T47D (cell line): ENCODE measurements at places on chromosomes 2 and 18.

GRCh38 chr2:188725746-188726360, 248.3 kb upstream of the COL3A1 start:
- DNase-seq = no peak

- no peak for DNase-seq
Observed at GRCh38 chr2:21328177-21328576, 204.4 kb downstream of the TDRD15 start.

- DNase-seq = no peak
Observed at GRCh38 chr2:150729495-150729955, 242.1 kb upstream of the RND3 start.

DNA sequence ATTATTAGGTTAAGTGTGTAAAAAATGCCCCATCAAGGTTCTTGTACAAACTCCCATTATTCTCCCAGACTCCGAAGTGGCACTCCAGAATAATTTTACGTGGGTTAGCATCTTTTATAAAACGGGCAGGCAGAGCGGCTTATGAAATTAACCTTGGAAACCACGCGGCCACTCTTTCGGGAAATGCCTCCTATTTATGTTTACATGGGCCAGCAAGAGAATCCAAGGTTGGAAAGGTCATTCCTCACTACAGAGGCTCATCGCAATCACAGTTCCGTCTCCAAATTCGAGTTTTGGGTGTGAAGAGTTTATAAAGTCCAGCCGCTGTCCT, 1.2 kb upstream of the IMPA2 start:
- DNase-seq = no peak

GRCh38 chr2:562391-563364, 114.5 kb downstream of the TMEM18 start:
- DNase-seq = no peak

DNA sequence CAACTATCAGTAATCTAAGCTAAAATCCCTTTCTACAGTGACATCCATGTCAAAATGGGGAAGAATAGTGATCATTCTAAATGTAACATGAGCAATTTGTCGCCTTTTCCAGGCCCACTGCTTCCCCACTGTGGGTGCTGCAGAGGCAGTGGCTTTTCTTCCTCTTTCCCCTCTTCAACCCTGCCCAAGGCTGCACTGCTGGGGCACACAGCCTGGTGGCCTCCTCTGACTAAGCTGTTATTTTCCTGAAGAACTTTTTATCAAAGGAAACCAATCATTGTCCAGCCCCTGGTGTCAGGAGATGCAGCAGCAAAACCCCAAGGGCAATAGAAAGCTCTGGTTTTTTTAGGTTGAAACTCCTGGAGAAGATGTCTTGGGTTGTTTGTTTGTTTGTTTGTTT, 117.6 kb upstream of the KLF7 start:
- DNase-seq = no peak

GRCh38 chr2:144015036-144015435, 504.9 kb downstream of the ZEB2 start:
- DNase-seq = peak; percentile 10

GRCh38 chr2:32993005-32993539, 46.3 kb downstream of the LTBP1 start:
- no peak for DNase-seq

DNA sequence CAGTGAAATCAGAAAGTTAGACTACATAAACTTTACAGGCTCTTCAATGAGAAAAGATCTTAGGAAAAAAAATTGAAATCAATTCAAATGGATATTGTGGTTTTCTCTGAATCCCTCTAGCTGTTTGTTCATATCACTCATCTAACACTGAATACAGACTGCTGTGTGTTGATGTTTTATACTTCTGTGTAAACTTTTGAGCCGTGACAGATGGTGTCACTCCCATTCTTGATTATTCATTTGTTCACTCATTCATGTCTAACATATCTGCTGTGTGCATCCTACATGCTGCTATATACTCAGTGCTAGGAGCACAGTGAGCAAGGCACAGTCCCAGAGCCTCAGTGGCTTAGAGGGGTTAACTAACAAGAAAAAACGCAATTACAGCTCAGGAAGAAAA, 12.6 kb downstream of the KLHL23 start:
- no peak for DNase-seq

DNA sequence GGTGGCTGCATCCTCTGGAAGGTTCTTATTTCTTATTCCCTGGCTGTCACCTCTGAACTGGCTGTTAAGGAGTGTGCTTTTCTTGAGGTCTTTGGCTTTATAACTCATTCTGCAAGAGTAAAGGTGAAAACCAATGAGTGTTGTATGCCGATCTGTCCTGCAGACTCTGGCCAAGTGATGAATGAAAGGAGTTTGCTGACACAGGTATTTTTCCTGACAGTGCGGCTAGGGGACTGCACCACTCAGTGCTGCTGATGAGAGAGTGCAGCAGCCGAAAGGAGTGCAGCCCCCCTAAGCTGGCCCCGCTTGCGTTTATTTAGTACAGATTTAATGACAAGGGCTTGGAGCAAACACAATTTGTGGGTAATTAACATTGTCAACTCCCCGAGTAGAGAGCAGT, 41.8 kb downstream of the RAB6D start:
- no peak for DNase-seq

DNA sequence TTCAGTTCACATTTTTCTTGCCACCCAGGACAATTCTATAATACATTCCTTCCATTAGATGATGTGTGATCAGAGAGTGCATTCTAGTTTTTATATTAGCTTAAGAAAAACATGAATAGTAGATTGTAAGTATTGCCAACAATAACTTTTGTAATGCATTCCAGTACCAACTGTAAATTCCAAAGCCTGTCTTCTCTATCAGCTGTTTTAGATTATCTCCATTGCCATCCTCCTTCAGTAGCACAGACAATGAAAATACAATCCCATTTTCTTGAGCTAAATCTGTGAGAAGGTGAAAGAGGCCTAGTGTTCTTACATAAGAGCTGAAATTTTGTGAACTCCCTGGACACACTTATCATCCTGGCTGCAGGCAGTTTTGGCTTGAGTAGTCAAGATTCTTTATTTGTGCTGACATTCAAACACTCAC, 103.9 kb downstream of the CCBE1 start:
- DNase-seq = no peak

DNA sequence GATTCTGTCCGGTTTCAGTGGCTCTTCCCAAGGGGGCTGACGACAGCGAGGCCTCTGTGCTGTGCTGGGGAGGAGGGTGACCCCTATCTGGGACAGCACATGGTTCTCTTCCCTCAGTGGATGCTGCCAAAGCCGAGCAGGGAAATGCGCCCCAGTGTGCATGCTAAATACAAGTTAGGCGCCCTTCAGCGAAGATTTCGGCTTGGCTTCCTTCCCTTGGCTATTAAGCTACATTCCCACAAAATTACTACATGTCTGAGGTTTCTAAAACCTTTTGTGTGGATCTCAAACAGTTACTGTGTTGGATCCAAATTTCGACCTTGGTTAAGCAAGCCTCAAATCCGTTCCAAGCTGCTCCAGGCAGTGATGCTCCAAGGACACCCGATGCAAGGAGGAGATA, 440.3 kb downstream of the NRXN1 start:
- DNase-seq = no peak

DNA sequence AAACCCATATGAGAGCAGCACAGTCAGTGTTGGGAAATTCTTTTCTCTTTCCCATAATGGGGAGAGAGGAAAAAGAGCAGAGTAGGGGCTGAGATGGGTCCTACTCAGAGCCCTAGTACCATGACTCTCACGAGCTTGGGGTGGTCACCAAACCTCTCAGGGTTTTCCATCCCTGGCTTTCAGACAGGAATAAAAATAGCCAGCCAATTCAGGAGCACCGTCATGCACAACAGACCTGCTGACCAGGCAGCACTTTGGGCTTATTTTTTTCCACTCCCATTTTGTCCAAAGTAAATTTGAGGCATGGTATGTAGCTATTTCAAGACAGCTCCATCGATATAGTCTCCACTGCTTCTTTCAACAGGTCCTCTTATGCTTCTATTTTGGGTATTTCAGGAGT, 86.4 kb downstream of the TGFA start:
- no peak for DNase-seq

GRCh38 chr2:141534666-141535362, 596.0 kb downstream of the LRP1B start:
- DNase-seq = no peak

DNA sequence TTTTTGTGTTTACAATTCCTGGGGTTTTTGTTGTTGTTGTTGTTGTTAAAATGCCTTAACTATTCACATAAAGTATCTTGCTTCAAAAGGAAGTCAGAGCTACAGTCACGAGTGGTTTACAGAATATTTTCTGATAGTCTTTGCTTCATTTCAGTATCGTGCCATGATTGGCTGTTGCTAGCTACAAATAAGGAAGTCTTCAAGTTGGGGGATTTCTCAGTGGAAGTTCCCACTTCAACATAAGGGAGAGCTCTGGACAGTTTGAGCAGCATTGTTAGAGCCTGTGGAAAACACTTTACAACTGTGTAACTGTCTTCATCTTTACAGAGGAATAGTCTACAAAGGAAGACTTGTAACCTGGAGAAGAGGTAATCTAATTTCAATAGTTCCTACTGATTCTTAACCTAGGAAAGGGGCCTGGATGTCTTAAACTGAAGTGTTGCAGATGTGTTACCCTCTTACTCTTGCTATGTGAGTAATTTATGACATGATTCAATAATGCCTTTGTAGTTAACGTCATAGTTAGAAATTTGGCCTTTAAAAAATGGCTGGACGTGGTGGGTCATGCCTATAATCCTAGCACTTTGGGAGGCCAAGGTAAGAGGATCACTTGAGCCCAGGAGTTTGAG, 23.4 kb upstream of the TANK start:
- DNase-seq = no peak

DNA sequence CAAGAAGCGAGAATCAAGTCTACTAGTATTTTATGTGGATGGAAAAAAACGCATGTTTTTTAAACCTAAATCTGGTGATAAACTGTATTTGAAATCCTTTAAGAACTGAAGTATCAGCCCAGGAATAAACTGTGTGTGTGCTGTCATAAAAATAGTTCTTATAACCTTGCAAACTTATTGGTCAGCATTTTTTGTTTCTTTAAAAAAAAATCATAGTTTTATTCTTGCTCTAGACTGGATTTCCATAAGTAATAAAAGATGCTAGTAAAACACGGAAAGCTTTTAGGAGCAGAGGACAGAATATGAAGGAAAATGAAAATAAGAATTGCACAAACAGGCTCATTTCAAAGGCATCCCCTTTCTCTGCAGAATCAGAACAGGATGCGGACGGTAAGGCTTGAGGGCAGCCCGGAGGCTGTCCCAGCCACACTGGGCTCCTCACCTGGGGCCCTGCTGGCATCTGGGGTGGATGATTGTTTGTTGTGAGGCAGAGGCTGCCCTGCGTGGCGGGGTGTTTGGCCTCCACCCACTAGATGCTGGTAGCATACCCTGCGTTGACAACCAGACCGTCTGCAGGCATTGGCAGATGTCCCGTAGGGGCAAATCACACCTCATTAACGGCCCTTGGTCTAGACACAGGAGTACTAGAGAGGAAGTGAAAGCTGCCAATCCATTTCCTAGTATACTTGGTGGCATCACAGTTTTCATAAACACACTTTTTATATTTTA, 52.5 kb downstream of the MBP start:
- DNase-seq = no peak

- DNase-seq = no peak
Observed at GRCh38 chr2:71962911-71963694, 184.6 kb downstream of the CYP26B1 start.

DNA sequence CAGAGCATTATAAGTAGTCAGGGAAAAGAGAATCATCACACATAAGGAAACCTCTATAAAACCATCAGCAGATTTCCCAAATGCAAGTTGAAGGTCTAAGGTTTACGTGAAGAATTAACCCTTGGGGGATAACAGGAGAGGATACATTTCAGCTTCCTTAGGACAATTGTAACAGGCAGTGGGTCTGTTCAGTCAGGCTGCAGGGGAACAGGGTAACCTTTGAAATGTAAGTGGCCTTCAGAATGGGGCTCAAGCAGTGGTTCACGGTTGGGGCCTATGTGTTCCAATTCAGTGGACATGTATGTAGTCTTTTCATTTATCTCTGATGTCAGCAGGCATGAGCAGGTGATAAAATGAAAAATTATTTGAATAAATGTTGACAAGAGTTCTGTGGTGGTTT, 139.3 kb downstream of the EML6 start:
- DNase-seq = no peak
